Epithelial cell of alveolus of lung (primary cell): ENCODE measurements at places on chromosomes 12 and 14. TPM values are rescaled to one million over a fixed set of nuclear protein-coding genes. Genes with fewer than 3 reads are reported as not detected.

Gene LBHD2
- not detected in 2 replicates for total RNA-seq

Gene ATG14
- total RNA-seq: 5.8 and 11.6 TPM in 2 replicates

Gene GPR132
- total RNA-seq: 0.13 and 0.16 TPM in 2 replicates

Gene COL2A1
- total RNA-seq: 0.56 and 1.0 TPM in 2 replicates
